ENCODE measurements at places on chromosomes 4 and X. TPM values are rescaled to one million over a fixed set of nuclear protein-coding genes. Genes with fewer than 3 reads are reported as not detected.

- H3K27ac ChIP-seq, result no peak overlapping the region
- no peak overlapping the region for H3K4me3 ChIP-seq
- no peaks in the 10 kb centered on the region for H3K27me3 ChIP-seq
- no peaks in the 10 kb centered on the region for H3K36me3 ChIP-seq
Measured at GRCh38 chr4:150411520-150411919, 170.4 kb upstream of the MAB21L2 start.

VGLL1 gene
- not detected for total RNA-seq

- H3K27ac ChIP-seq, result peak overlapping the region; percentile 97
- peak overlapping the region; percentile 55 for H3K4me3 ChIP-seq
- no peaks in the 10 kb centered on the region for H3K27me3 ChIP-seq
- DNase-seq, result peak; percentile 99
- no peaks in the 10 kb centered on the region for H3K36me3 ChIP-seq
- H3K4me1 ChIP-seq, result peaks cover 11% of the 10 kb centered on the region
Measured at GRCh38 chr4:147103403-147103946, 157.8 kb upstream of the TTC29 start.

- H3K27me3 ChIP-seq, result no peaks in the 10 kb centered on the region
- no peak overlapping the region for H3K27ac ChIP-seq
Measured at GRCh38 chr4:169601016-169601771, 11.2 kb downstream of the NEK1 start.

GRCh38 chr4:79267671-79268070 is 58.2 kb downstream of the NAA11 start:
- H3K27me3 ChIP-seq, result no peaks in the 10 kb centered on the region
- no peak for DNase-seq
- no peak overlapping the region for H3K4me3 ChIP-seq
- no peak overlapping the region for H3K27ac ChIP-seq
- no peaks in the 10 kb centered on the region for H3K36me3 ChIP-seq

- H3K4me3 ChIP-seq, result no peak overlapping the region
- DNase-seq, result no peak
- no peaks in the 10 kb centered on the region for H3K36me3 ChIP-seq
- H3K27me3 ChIP-seq, result no peaks in the 10 kb centered on the region
- H3K4me1 ChIP-seq, result no peaks in the 10 kb centered on the region
Measured at GRCh38 chr4:21203416-21203815, 503.2 kb downstream of the PACRGL start.

DNA sequence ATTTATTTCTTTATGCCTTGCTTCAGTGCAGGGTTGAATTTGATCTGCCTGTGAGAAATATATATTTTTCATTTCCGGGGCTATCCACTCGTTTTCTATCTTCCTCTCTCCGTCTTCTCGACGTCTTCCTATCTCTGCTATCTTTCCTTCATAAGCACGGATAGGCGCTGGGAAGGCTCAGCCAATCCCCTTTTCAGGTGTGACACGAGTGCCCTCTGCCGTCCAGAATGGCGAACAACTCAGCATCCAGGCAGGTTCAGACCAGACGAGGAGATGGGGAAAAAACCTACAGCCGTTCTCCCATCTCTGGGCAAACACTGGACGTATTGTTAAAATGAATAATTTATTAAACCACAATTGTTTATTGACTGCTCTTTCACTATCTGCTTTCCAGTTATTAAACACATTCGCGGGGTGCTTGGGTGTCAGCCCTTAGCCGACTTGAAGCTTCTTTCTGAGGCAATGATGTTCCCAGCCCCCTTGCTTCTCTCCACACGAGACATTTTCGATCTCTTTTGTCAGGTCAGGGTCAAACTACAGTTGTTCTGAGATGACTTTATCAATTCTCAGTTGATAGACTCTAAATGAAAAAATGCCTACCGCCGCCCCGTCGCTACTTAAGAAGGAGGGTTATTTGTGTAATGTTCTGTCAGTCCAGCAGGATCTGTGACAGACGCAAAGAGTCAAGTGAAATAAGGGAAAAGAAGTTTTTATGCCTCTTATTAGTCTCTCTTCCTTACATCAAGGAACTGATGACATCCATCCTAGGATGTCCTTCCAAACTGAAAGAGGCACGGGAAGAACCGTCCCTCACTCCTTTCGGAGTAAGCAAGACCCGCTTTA is 96.3 kb upstream of the NOCT start:
- peaks cover 8% of the 10 kb centered on the region for H3K27me3 ChIP-seq
- no peaks in the 10 kb centered on the region for H3K36me3 ChIP-seq
- peak overlapping the region; percentile 57 for H3K4me3 ChIP-seq
- no peak overlapping the region for H3K27ac ChIP-seq

- no peak for DNase-seq
- H3K4me1 ChIP-seq, result no peaks in the 10 kb centered on the region
- H3K36me3 ChIP-seq, result no peaks in the 10 kb centered on the region
- no peak overlapping the region for H3K27ac ChIP-seq
- H3K4me3 ChIP-seq, result no peak overlapping the region
- no peaks in the 10 kb centered on the region for H3K27me3 ChIP-seq
Measured at GRCh38 chrX:109187473-109188168, 294.3 kb downstream of the GUCY2F start.

GRCh38 chr4:94525993-94526728 is 74.4 kb downstream of the PDLIM5 start:
- H3K27me3 ChIP-seq, result no peaks in the 10 kb centered on the region
- H3K4me1 ChIP-seq, result peaks cover 32% of the 10 kb centered on the region
- DNase-seq, result peak; percentile 44
- no peak overlapping the region for H3K4me3 ChIP-seq

CT45A3 gene
- not detected for total RNA-seq

DNA sequence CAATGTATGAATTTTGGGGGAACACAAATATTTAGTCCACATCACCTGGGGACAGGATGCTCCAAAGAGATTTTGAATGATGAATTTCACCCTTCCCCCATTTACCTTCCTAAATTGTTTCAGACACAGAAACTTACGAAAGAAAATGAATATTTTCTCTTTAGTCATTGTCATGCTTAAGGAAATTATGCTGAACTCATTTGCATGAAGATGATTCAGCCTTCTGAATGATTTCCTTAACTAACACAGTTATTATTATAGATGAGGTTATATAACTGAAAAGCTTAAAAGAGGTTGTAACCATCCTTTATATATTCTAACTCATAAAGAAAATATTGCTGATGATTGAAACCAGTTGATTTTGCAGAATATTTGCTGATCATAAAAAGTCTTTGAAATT is 61.1 kb downstream of the KCNIP4 start:
- peaks cover 49% of the 10 kb centered on the region for H3K4me1 ChIP-seq
- H3K4me3 ChIP-seq, result peak overlapping the region; percentile 35
- peak; percentile 58 for DNase-seq

All from GM23248 (cell line).